ENCODE measurements at places on chromosomes 4 and X. TPM values are rescaled to one million over a fixed set of nuclear protein-coding genes. Genes with fewer than 3 reads are reported as not detected.
A peak's percentile ranks its signal among the peaks of the same experiment; 100 is the strongest.

DNA sequence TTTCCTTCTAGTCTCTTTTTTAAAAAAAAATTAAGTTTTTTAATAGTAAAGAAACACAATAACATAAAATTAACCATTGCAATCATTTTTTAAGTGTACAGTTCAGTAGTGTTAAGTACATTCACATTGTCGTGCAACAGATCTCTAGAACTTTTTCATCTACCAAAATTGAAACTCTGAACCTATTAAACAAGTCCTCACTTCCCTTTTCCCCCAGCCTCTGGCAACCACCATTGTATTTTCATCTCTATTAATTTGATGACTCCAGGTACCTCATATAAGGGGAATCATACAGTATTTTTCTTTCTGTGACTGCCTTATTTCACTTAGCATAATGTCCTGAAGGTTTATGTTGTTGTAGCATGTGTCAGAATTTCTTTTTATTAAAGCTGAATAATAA, 31.8 kb downstream of the MSL3 start:
- DNase-seq: no peak

DNA sequence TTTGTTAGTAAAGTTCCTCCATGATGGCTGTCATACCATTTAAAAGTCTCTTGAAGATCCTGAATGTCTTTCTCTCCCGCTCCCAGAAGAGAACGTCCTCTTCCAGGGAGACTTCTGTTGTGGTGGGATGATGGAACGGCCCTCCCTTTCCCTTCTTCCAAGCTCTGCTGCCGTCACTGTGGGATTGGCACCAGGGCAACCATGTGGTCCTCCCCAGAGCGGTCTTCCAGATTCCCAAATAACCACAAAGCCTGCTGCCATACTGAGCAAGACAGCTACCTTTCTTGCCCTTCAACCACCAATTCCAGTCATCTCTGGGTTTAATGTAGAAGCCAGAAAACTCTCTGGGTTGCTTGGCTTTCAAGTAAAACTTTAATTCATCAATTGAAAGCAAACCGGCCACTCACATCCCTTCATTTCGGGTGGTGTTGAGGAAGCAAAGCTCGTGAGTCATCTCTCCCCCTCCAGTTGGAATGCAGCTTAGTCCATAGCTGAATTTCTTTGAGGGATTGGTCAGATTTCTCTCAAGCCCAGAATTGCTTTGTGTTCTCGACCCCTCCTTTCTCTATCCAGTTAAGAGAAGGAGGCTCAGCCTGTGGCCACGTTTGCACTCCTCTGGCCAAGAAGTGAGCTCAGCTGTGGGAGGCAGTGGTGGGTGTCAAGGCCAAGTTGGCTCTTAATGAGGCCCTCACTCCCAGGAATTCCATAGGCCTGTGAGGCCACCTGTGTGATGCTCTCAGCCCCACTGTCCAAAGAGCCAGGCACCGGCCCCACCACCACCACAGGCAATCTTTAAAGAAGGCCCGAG, 36.9 kb downstream of the FHDC1 start:
- no peak for DNase-seq

GRCh38 chrX:101219864-101220346, 319 bp downstream of the DRP2 start:
- peak; percentile 38 for DNase-seq

DNA sequence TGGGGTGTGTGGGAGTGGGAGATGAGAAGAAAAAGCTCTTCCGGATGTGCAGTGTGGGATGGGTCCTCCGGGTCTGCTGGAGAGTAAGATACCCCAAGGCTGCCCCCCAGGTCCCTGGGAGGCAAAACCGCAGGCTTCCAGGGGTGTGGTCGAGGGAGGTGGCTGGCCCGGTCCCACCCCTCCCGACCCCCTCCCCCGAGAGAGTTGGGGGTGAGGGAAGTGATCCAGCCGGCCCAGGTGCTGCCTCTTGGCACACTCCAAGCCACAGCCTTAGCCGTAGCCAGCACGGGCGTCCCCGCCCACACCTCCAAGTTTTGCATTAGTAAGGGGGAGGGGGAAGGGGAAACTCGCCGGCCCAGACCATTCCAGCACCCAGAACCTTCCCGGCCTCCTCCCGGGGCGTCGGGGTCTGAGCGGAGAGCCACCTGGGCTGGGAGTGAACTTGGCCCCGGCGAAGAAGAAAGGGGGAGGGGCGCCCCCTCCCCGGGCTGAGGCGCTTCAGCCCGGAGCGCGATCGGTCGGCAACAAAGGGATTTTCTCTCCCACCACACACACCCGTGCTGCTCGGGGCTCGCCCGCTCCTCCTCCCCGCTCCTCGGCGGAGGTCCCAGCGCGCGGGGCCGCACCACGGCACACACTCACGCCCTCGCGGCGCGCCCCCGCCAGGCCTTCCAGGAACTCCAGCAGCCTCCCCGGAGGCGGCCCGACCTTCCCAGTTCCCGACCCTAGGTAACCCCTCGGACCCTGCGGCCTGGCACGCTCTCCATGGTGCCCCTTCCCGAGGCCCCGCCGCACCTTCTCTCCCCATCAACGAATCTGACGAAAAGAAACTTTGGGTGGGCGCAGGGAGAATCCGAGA, 14.4 kb downstream of the BCOR start:
- no peak for DNase-seq

DNA sequence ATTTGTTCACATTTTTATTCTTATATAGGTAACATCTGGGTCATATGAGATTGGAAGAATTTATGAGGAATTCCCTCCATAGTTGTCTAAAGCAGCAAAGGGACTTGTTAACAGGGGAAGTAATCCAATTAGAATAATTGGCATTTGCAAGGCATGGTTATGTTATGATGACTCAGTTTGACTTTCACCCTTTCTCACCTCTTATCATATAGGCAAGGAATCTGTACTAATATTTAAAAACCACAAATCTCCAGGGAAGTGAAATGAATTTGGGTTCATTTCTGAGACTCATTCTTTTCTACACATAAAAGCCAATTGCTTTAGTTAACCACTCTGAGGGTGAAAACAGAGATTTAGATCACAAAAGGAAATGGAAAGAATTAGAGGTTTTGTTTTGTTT, 281.5 kb upstream of the DKK2 start:
- DNase-seq: no peak

The TCEAL2 gene
- total RNA-seq: 6.3 TPM

The FGFBP1 gene
- total RNA-seq: not detected

The SSX3 gene
- not detected for total RNA-seq

The ITIH6 gene
- not detected for total RNA-seq
